Caki2 (cell line): ENCODE measurements at places on chromosomes 13 and 19. TPM values are rescaled to one million over a fixed set of nuclear protein-coding genes. Genes with fewer than 3 reads are reported as not detected.
A peak's percentile ranks its signal among the peaks of the same experiment; 100 is the strongest.

The ZNF554 gene
- total RNA-seq = 0.41 and 3.2 TPM in 2 replicates

The MIER2 gene
- total RNA-seq = 6.1 and 9.4 TPM in 2 replicates

The ZDHHC20 gene
- 25.4 and 38.1 TPM in 2 replicates for total RNA-seq

The GSK3A gene
- total RNA-seq = 29.9 and 32.2 TPM in 2 replicates

The FSD1 gene
- 12.7 and 15.8 TPM in 2 replicates for total RNA-seq

The OR10H2 gene
- total RNA-seq = not detected in 2 replicates

The B3GLCT gene
- total RNA-seq = 7.4 and 8.7 TPM in 2 replicates

The FAM124A gene
- total RNA-seq = 0.23 and 0.30 TPM in 2 replicates

DNA sequence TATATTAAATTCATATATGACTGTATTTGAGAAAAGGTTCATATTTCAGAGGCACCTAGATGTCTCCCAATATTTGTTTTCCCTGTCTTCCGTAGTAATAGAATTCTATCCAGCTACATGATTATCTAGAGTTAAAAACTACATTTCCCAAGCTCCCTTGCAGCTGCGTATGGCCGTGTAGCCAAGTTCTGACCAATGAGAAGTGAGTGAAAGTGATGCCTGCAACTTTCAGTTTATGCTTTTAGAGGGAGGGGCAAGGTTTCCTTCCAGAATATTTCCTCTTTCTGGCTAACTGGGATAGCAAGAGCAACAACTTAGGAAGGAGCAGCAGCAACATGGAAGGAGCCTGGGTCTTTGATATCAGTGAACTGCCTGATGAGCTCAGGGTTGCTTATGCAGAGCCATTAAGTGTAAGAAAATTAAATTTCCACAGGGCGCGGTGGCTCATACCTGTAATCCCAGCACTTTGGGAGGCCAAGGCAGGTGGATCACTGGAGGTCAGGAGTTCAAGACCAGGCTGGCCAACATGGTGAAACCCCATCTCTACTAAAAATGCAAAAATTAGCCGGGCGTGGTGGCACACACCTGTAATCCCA, 23.2 kb upstream of the CYP2A13 start:
- peak; percentile 48 for DNase-seq

DNA sequence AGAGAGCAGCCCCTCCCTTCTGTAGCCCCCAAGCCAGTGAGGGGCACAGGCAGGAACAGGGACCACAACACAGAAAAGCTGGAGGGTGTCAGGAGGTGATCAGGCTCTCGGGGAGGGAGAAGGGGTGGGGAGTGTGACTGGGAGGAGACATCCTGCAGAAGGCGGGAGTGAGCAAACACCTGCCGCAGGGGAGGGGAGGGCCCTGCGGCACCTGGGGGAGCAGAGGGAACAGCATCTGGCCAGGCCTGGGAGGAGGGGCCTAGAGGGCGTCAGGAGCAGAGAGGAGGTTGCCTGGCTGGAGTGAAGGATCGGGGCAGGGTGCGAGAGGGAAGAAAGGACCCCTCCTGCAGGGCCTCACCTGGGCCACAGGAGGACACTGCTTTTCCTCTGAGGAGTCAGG, 4.2 kb downstream of the KLK3 start:
- DNase-seq = no peak

DNA sequence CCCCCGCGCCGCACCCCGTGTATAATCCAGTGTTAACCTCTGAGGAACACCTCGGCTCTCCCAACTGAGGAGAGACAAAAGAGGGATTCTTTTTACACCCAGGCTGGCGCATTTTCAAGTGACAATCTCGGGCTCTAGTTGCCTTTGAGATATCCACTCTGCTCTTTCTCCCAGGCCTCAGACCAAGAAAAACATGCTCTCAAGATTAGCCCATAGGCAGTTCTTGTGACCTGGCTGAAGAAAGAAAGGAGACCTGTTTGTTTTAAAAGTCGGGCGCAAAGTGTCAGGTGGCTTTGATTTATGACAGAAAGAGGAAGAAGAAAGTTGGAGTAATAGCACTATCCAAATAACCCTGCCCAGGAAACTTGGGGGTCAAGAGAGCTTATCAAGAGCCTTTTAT, 27.3 kb downstream of the SHISA2 start:
- DNase-seq = peak; percentile 77

- DNase-seq = no peak
Measured at GRCh38 chr13:40983259-40983658, 35.9 kb downstream of the ELF1 start.

GRCh38 chr13:85420136-85420535, 379.1 kb downstream of the SLITRK6 start:
- no peak for DNase-seq

- DNase-seq = no peak
Measured at GRCh38 chr13:76976929-76977328, 15.0 kb upstream of the CLN5 start.

DNA sequence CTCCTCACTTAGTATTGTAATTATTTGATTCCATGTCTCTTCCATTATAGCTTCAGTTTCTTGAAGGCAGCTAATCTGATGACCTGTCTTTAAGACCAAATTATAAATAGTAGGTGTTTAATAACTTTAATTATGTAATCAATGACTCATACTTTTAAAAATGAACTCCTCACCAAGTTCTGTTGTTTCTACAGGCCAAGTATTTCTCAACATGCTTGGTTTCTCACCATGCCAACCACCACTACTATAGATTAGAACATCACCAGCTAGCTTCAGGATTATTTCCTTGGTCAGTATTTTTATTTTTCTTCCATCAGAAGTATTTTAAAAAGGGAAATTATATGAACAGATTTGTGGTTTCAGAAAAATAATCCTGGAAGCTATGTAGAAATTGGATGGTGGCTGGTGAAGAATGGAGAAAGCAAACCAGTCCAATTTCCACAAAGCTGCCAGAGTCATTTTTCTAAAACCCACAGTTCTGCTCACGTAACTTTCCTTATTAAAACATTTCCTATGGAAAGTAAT, 237.7 kb upstream of the DACH1 start:
- no peak for DNase-seq

- no peak for DNase-seq
Measured at GRCh38 chr19:36931684-36932083, 15.6 kb downstream of the ZNF568 start.

DNA sequence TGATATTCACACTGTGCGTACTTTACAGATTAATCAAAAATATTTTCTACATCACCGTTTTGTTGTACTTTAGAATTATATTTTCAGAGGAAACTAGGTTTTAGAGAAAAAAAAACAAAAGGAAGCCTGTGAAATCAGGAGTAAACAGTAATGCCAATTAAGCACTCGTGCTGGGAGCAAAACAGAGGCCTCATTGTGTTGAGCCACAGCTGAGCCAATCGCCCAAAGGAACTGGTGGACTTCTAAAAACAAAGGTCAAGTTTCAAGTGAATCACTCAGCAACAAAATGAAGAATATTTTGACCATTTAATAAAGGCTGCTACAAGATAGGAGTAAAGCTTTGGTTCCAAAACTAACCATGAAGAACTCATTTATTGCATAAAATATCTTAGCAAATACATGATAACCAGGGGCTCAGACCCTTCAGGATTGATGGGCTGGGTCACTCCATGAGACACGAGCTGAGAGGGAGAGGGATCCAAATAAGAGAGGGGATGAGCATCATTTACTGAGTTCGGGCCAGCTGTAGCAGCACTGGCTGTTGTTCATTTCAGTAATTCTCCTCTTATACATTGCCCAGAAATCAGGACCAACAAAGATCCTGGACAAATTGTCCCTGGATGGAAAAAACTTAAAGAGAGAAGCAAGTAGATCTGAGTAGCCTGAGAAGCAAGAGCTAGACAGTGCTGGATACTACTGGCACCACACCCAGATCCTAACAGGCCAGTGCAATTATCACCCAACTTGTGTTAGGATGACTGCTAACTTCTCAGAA, 8.3 kb upstream of the NALCN start:
- DNase-seq = no peak

DNA sequence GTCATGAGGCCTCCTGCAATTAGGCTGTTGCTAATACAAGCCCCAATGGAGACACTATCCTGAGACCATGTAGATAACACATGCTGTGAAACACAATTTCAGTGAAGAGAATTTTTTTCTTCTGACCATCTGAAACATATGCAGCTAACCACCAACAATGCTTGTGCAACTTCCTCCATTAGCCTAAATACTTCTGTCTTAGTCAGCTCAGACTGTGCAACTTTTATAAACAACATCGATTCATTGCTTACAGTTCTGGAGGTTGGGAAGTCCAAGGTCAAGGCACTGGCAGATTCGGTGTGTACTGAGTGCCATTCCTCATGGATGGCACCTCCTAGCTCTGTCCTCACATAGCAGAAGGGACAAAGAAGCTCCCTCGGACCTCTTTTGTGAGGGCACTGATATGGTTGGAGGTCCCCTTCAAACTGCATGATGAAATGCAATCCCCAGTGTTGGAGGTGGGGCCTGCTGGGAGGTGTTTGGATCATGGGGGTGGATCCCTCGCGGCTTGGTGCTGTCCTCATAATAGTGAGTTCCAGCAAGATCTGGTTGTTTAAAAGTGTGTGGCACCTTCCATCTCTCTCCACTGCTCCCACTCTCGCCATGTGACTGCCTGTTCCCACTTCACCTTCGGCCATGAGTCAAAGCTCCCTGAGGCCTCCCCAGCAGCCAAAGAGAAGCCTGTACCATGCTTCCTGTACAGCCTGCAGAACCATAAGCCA, 27.7 kb downstream of the STK24 start:
- no peak for DNase-seq

DNA sequence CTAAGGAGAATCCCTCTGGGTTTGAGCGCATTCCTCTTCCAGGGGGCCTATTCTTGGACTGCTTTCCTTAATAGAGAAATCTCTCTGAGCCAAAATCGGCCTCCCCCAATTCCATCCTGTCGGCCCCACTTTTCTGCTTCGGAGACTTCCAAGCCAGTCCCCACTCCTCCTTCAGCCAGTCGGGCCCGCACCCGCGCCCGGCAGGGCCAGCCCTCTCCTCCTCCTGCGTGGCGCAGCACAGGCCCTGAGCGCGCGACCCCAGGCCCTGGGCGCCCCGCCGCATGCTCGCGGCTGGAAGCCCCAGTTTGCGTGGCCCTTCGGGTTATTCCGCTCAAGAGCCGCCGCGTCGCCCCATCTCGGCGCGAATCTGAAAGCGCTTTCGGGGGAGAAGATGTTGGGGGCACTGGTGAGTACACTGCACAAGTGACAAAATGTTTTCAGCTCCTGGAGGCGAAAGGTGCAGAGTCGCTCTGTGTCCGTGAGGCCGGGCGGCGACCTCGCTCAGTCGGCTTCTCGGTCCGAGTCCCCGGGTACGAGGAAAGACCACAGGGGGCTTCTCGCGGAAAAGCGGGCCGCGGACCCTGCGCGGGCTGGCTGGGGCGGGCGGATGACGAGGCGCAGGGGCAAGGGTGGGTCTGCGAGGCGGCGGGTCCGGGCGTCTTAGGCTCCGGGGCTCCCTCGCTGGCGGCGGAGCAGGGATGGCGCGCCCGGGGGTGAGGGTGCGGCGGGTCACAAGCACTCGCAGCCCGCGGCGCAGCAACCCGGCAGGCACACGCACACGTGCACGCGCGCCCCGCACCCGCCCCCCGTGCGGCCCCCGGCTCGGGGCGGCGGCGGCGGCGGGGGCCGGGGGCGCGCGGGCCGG, at the start of gene IL17D:
TSS of gene IL17D (plus strand) at position 785 of the 865 bp plus-strand sequence. CDS start 303 bp downstream, outside the sequence.
- peak; percentile 16 for DNase-seq

DNA sequence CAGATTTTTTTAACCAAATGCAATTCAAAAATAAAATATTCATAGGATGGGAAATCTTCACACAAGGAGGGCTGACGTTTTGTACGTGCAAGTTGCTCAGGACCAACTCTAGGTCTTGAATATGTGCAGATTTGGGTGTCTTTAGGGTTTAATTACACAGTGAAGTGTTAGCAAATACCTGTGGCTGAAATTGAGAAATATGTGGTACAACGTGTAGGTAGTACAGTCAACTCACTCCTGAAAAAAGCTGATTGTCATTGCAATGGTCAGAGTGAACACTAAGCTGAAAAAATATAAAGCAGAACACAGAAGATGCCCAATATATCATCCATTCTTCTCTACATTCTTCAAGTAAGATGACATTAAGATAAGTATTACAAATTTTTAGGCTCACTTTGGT, 314.3 kb downstream of the SLITRK1 start:
- no peak for DNase-seq

GRCh38 chr13:112893570-112894422, 75.2 kb upstream of the MCF2L start:
- peak; percentile 86 for DNase-seq

DNA sequence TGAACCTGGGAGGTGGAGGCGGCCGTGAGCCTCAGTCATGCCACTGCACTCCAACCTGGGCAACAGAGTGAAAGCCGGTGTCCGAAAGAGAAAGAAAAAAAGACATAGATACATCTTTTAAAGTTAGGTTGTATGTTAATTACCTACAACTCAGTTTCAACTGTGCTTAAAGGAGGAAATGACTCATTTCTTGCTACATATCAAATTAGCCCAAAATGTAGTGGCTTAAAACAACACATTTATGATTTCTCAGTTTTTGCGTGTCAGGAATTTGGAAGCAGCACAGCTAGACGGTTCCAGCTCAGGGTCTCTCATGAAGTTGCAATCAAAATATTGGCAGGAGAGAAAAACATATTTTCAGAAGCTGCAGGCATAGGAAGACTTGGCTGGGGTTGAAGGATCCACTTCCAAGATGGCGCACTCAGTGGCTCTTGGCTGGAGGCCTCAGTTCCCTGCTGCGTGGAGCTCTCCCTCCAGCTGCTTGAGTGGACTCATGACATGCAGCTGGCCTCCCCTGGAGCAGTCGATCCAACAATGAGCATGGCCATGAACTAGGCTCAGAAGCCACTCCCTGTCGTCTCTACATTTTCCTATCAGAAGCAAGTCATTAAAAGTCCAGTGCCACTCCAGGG, 7.1 kb downstream of the LDLR start:
- DNase-seq = peak; percentile 64

DNA sequence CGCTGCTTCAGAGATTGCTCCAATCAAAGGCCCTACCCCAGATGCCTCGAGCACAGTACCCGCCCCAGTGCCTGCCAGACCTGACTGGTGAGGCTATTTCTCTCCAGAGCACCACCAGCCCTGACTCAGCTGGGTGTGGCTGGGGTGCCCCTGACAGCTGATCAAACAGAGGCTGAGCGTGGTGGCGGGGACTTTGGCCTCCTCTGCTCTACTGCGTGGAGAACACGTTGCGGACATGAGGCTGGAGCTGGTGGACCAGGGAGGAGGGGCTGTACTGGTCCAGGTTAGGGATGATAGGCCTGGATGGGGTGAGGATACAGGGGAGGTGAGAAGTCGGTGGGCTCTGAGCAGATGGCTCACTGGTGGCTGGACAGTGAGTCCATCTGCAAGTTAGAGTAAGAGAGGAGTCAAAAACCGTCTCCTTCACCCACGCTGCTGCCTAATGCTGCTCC, 3.5 kb upstream of the DOCK6 start:
- peak; percentile 75 for DNase-seq

- no peak for DNase-seq
Measured at GRCh38 chr13:51601601-51602565, 17.6 kb downstream of the WDFY2 start.

- DNase-seq = no peak
Measured at GRCh38 chr13:26973946-26974345, 197.7 kb downstream of the USP12 start.

GRCh38 chr13:72295153-72295552, 428.1 kb upstream of the DACH1 start:
- DNase-seq = no peak

GRCh38 chr13:40985381-40986100, 33.6 kb downstream of the ELF1 start:
- DNase-seq = no peak

GRCh38 chr13:99740251-99740979, 231.2 kb downstream of the ZIC5 start:
- DNase-seq = no peak

- no peak for DNase-seq
Measured at GRCh38 chr13:21733475-21734263, 62.8 kb downstream of the FGF9 start.

- DNase-seq = no peak
Measured at GRCh38 chr13:98959786-98960605, 17.9 kb downstream of the DOCK9 start.

GRCh38 chr19:57786286-57786685, 16.8 kb downstream of the ZNF586 start:
- no peak for DNase-seq
